ENCODE measurements at places on chromosomes 7 and 10.

- no peak for DNase-seq
Observed at GRCh38 chr7:55326081-55326835, 38.9 kb upstream of the LANCL2 start.

- no peak for DNase-seq
Observed at GRCh38 chr7:30464231-30464671, 14.3 kb downstream of the NOD1 start.

DNA sequence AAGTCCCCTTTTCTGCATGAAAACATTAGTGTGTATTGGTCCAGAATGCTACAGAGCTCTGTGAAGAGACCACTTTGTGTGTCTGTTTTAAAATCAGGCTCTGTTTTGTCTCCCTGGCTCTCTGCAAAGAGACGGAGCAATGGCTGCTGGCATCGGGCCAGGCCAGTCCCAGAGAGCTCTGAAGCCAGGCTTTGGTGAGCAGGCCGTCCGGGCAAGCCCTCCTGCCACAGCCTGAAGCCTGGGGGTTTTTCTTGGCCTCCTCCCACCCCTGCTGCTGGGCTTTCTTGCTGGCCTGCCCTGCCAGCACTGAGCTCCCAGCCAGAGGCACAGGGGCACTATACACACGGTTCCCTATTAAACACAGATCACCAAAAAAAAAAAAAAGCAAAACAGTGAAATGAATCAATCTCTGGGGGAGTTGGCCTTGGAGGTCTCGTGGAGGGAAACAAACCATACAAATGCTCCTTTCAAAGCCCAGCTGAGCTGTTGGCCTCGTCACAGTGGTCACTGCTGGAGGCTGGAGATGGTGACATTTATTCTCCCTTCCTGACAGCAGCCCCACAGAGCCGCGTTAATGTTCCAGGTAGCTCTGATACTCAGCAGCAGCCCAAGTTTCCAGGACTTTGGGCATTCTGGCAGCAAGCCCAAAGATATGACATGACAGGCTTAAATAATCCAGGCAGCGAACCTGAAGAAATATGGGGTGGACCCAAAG lies 237.2 kb downstream of the TCF7L2 start:
- DNase-seq: peak; percentile 19

DNA sequence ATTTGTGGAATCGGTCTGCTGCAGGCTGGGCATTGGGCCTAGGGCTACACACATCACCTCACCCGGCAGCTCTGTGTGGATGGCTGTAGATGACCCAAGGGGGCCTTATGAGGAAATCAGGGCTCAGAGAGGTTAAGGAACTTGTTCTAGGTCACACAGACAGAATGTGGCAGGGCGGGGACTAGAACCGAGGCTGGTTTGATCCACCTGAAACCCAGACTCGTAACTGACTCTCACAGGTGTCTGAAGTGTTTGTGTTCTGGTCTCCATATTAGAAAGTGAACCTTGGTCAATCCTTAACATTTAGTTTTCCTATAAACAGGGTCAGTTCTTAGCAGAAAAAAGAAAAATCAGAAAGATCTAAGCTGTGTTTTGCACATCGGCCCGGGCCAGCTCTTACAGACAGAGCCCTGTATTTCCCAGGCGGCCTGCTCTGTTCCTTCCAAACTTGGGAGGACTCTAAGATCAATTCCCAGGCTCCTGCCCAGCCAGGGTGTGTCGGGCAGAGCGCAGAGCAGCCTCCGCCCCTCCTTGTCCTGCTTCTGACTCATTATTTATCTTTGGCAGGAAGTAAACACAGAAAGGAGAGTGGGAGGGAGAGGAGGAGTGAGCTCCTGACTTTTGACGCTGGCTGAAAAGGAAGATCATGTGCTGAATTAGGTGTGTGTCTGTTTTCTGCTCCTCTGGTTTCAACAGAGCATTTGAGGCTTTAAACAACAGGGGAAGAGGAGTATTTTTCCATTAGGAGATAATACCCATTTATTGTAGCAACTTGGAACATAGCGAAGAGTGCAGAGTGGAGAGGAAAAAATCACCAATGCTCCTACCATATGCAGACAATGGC lies 74.1 kb downstream of the TACC2 start:
- peak; percentile 59 for DNase-seq

- DNase-seq: peak; percentile 66
Observed at GRCh38 chr7:28755255-28755654, 202.9 kb downstream of the TRIL start.

DNA sequence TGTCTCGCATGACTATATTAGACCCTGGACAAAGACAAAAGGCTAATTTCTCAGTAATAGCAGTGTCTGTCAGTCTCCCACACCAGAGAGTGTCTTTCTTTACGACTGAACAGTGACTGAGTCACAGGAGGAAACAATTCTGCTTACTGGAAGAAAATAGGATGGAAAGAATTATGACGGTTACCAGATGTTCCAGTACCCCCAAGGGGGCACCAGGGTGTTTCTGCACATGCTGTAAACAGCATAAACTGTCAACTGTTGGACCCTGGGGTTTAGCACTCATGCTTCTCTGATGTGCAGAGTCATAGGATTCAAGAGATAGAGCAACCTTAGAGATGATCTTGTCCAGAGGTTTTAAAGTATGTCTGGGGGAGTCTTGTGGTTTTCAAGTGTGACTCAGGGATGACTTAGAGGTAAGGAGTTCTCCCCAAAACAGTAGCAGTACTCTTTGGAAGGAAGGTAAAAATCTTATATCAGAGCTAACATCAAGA lies 291.7 kb downstream of the THSD7A start:
- DNase-seq: peak; percentile 38

DNA sequence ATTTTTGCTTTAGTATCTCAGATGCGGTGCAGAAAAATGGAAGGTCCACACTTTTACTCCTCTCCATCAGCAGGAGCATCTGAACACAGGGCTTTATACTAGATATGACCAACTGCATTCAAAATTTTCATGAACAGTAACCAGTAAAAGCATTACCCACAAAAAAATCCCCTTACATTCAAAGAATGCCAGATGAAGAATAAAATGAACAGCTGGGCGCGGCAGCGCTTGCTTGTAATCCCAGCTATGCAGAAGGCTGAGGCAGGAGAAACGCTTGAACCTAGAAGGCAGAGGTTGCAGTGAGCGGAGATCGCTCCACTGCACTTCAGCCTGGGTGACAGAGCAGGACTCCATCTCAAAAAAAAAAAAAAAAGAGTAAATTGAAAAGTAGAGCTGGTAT lies 3.1 kb downstream of the SAR1A start:
- DNase-seq: no peak

- peak; percentile 55 for DNase-seq
Observed at GRCh38 chr10:103278862-103279298, 1.9 kb downstream of the INA start.

DNA sequence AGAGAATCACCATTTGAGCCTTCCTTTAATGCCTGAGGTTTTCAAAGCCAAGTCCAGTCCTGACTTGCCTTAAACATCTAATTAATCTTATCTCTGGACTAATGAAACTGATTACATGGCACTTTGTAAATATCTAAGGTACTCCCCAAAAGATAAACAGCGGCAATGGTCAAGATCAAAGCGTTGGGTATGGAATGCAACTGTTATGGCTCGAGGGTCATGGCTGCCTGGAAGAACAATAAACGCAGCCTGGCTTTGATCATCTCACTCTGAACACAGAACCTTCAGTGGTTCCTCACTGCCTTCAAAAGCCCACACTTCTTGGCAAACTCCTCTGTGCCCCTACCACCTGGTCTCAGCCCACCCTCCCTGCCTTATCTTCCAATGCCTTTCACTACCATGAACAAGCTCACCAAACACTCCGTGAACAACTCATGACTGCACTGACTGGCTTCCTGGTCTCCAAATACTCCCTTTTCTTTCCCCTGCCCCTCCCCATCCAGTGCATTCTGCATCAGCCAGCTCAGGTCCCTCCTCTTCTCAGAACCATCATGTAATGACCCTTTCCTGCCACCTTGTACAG lies 150.2 kb upstream of the NFE2L3 start:
- no peak for DNase-seq

GRCh38 chr10:127414024-127414423 lies 135.1 kb upstream of the NPS start:
- no peak for DNase-seq

- DNase-seq: peak; percentile 96
Observed at GRCh38 chr7:114345494-114345893, 69.1 kb upstream of the FOXP2 start.

DNA sequence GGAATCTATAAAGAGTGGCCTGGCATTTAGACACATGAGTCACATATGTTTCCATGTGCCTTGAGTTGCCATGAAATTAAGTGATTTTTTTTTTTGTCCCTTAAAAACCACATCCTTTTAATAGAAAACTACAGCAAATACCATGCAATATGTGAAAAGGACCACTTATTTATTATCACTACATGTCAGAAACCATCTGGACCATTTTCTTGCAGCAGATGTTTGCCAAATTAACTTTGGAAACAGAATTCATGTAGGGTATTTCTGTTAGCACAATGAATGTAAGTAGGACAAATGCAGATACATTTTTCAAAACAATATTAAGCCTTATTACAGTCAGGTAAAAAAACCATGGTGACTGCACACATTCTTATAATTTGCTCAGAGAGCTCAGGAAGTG lies 230.6 kb downstream of the REEP3 start:
- no peak for DNase-seq

GRCh38 chr10:608331-609261 lies 80.9 kb downstream of the DIP2C start:
- DNase-seq: peak; percentile 45

DNA sequence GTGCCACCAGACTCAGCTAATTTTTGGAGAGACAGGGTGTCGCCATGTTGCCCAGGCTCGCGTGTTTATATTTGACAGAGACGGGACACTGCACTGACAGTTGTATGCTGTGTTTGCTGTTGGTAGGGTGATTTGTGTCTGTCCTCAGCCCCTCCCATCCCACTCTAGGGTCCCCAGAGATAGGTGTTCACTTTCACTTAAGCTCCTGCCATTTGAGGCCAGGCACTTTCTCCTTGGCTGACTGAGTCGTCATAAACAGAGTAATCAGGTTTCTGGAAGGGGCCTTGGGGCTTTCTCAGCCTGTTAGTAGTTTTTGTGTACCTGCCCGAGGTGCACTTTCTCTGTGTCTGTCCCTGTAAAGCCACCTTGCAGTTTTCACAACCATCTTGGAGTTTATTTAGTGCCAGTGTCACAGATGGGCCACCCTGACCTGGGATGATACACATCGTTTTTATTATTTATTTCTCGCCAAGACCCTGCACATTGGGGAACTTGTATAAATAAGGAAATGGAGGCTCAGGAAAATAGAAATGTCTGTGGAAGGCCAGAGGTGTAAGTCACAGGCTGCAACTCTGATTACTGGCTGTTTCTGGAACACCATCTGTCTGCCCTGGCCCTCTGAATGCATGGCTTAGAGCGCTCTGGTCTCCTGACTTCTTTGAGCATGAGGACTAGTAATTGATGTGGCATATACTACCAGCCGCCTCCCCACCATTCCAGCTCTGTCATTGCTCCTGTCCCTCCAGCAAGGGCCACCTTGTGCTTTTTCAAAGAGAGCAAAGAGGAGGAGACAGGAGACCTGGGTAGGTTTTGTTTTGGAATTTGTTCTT lies 81.9 kb upstream of the PDCD4 start:
- no peak for DNase-seq

DNA sequence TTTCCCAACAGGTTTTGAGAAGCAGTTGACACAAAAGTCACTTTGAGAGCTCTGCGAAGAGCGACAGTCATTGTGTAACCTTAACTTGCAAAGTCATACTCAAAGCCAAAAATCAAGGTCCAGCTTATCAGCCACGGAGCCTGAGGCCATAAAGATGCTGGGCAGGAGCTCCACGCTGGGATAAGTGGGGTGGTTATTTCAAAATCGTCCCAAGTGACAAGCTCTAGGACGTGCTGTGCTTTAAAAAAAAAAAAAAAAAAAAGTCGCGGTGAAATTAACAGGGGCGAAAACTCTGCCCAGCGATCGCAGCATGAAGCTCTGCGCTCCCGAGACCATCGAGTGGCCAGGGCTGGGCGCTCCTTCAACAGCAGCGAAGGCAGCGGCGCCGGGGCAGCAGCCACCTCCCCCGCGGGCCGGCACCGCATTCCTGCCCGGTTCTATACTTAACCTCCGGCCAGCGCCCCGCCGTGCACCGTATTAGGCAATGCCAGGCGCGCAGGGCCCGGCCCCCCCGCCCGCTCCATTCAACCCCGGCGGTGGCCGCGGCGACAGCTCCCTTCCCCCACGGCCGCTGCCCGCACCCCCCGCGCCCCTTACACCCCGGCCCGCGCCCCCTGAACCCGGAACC lies 657 bp downstream of the HACD1 start:
- peak; percentile 73 for DNase-seq

DNA sequence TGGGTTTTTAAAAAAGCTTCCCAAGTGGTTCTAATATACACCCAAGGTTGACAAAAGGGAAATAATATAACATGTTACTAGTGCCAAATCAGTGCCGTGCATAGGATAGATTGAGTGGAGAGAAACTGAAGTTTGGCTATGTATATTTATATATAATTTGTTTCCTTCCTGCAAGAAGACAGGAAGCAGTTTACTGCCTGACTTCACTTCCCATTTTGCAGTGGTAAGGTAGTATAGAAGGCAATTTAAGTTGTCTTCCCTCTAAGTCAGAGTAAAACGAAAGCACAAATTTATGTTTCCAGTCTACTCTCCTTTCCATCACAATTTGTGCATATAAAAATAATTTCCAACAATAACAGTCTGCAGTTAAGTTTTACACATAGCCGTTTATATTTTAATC lies 3.4 kb upstream of the HYCC1 start:
- no peak for DNase-seq

- no peak for DNase-seq
Observed at GRCh38 chr7:16436306-16436705, 15.0 kb upstream of the CRPPA start.

DNA sequence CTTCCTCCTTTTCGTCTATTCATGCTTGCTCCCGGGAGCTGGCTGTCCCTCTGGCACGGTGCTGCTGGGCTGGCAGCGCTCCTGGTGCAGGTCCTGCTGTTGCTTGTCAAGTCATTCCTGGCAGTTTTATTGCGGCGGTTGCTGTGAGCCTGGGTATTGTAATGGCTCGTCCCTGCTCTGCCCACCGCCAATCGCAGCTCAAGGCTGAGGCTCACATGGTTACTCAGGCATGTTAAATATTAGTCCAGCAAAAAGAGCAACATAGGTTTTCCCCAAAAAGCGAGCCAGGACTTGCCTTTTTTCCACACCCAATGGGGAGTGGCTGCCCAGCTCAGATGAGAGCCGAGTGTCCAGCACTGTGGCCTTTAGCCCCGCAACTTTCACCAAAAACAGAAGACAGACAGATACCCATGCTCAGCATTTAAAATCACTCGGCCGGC lies 492.9 kb upstream of the FOXK1 start:
- DNase-seq: peak; percentile 26

GRCh38 chr7:39375047-39375873 lies 190.9 kb upstream of the YAE1 start:
- no peak for DNase-seq

Measured in fibroblast of skin of scalp (primary cell).